ENCODE measurements at places on chromosomes 1 and 21.
A peak's percentile ranks its signal among the peaks of the same experiment; 100 is the strongest.

DNA sequence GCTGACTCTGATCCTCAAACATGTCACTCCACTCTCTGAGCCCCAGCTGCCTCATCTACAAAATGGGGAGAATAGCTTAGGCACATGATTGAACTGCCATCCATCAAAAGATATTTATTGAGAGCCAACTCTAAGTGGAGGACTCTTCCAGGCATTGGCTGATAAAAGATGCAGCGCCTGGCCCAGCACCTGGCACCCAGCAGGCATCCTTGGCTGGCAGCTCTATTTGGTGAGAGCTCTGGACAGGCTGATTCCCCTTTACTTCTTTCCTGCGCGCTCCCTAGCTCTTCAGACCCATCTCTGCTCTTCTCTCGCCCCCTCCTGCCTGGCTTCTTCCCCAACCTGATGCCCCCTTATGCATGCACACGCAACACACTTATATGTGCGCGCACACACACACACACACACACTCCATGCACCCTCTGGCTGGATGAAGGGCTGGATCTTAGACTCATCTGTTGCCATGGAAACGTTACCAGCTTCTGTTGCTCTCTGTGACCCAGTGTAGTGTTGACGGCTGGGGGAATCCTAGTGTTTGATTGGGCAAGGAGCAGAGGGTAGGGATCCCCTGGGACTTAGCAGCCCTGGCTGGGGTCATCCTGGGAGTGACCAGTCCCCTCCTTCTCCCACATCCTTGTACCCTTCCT, 49.3 kb downstream of the VWA5B1 start:
- no peak for DNase-seq

DNA sequence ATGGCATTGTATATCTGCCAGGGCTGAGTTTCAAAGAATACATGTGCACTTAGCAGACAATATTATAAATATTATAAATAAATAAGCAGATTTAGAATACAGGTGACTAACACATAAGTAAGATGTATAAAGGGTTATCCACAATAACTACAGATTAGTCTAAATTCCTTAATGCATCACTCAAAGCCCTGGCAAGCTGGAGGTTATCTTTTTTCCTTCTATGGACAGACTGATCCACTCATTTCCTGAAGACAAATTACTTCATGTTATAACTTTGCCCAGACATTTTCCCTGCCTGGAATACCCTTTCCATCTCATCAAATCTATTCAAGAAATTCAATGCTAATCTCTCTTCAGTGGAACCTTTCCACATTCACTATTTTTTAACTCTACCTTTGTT, 38.8 kb downstream of the LUZP1 start:
- DNase-seq: peak; percentile 32

- DNase-seq: peak; percentile 53
These were observed 102.5 kb downstream of the TRABD2B start for GRCh38 chr1:47894410-47895278.

DNA sequence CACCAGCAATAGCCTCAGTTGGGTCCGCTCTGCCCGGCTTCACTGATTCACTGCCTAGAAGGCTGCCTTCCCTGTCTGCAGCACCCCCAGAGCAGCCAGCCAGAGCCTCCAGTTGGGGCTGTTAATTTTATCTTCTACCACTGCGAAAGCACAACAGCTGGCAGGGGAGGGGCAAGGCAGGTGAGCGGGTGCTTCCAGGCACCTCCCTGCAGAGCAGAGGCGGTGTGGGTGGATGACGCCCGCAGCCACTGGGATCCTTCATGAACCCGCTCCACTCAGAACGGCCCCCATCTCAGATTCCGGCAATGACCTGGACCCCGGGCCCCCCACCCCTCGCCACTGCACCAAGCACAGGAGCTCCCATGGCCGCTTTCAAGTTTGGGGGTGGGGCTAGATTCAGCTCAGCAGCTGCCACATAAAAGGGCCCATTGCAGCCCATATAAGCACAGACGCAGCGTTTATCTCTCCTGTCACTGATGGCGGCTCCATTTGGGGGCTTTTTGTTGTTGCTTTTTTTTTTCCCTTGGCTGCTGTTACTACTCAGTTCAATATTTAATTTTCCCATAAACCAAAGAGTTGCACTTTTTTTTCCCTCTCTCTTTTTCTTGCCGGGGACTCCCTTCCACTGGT, 128.0 kb upstream of the KLHDC7A start:
- no peak for DNase-seq

GRCh38 chr1:47984175-47984789, 12.9 kb downstream of the TRABD2B start:
- no peak for DNase-seq

GRCh38 chr21:45261093-45261492, 26.6 kb downstream of the POFUT2 start:
- no peak for DNase-seq

DNA sequence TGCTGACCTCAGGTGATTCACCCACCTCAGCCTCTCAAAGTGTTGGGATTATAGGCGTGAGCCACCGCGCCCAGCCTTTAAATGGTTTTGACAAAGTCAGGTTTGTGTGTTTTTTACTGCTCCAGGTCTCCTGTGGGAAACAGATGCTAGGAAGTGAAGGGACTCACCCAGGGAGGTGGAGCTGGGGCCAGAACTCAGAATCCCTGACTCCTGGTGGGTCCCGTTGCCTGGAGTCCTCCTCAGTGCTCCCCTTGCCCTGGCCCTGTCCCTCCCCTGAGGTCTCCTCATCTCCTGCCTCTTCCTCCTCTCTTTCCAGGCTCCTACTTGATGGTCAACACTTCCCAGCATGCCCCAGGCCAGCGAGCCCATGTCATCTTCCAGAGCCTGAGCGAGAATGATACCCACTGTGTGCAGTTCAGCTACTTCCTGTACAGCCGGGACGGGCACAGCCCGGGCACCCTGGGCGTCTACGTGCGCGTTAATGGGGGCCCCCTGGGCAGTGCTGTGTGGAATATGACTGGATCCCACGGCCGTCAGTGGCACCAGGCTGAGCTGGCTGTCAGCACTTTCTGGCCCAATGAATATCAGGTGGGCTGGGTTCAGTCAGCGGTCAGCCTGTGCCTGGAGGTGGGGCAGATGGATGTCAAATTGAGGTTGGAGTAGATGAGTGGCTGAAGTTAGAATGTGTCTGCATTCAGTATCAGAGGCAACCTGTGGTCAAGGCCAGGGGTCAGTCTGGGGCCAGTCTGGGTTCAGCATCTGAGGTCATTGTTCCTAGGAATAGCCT, 22.1 kb downstream of the PTPRU start:
- no peak for DNase-seq

- DNase-seq: no peak
These were observed 132.2 kb downstream of the ATP5PO start for GRCh38 chr21:33783187-33783979.

DNA sequence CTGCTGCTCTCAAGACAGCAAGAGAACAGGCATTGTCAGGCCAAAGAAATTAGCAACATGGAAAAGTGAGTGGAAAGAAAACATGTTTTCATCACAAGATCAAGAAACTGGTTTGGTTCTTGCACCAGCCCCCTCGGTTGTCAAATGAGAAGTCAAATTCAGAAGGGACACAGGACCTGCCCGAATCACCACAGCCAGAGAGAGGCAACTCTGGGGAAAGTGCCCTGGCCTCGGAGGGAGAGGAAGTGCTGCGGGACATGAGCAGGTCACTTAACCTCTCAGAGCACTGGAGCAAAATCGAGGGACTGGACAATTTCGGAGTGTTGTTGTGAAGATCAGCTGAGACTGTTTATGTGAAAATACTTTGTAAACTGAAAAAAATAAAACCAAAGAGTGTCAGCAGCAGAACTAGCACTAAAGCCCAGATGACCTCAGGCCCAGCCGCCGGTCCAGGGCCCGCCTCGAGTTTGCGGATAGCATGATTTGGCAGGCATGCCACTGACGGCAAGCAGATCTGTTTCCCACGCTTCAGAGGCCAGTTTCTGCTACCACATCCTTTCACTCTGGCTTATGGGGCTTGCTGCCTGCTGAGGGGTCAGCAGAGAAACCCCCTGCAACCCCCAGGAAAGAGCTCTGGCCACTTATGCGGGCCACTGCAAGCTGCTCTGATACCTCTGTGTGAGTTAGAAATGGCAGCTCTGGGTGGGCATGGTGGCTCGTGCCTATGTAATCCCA, 32.1 kb downstream of the CD247 start:
- DNase-seq: no peak

DNA sequence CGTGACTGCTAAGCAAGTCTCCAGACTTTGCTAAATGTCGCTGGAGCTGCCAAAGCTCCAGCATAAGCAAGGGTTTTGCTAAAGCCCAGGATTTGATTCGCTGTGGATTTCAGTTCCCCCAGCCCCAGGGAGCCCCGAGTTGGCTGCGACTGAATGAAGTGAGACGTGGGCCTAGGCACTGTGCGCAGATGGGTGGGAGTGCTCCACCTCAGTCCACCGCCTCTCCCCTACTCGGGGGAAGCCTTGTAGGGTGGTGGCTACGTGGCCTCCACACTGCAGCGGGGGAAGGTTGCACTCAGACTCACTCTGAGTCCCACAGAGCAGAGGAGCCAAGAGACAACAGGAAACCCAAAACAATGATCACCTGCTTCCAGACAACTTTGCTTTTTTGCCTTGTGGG, 397.8 kb upstream of the VAMP3 start:
- DNase-seq: no peak

- DNase-seq: no peak
These were observed 15.8 kb downstream of the OR14I1 start for GRCh38 chr1:248686815-248687214.

GRCh38 chr1:228089519-228090380, 7.2 kb downstream of the ARF1 start:
- DNase-seq: no peak

DNA sequence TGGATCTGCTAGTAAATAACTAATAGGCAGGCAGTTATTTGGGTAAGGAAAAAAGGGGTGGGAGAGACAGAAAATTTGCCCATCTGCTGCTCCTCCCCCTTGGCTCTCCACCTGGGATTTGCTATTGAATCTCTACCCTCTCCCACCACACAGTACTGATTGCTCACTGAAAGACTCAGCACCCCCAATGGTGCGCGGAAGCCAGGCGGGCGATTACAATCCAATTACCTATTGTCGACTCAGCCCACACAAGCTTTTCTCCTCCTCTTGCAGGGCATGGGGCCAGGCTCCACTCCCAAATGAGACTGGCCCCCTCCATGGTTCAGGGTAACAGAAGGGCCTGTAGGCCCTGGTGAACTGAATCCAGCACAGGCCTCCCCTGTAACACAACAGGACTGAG, 2.7 kb upstream of the HMGN2 start:
- no peak for DNase-seq

DNA sequence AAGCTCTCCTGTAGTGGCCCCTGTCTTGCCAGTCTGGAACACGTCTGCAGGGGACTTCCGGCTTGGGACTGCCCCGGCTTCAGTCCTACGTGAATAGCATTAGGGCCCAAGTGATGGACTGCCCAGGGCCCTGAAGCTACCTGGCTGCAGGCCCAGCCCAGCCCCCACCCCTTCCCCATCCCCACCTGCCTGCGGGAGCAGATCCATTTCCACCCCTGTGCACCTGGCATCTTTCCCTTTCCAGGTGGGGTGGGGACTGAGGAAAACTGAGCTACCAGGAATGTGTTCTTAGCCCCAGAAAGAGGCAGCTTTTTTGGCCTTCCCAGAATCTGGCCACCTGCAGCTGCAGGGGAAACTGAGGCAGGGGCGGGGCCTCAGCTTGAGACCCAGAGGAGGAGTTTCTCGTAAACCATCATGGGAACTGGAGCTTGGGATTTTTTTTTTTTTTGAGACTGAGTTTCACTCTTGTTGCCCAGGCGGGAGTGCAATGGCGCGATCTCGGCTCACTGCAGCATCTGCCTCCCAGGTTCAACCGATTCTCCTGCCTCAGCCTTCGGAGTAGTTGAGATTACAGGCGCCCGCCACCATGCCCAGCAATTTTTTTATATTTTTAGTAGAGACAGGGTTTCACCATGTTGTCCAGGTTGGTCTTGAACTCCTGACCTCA, 3.2 kb downstream of the EDN2 start:
- DNase-seq: no peak

DNA sequence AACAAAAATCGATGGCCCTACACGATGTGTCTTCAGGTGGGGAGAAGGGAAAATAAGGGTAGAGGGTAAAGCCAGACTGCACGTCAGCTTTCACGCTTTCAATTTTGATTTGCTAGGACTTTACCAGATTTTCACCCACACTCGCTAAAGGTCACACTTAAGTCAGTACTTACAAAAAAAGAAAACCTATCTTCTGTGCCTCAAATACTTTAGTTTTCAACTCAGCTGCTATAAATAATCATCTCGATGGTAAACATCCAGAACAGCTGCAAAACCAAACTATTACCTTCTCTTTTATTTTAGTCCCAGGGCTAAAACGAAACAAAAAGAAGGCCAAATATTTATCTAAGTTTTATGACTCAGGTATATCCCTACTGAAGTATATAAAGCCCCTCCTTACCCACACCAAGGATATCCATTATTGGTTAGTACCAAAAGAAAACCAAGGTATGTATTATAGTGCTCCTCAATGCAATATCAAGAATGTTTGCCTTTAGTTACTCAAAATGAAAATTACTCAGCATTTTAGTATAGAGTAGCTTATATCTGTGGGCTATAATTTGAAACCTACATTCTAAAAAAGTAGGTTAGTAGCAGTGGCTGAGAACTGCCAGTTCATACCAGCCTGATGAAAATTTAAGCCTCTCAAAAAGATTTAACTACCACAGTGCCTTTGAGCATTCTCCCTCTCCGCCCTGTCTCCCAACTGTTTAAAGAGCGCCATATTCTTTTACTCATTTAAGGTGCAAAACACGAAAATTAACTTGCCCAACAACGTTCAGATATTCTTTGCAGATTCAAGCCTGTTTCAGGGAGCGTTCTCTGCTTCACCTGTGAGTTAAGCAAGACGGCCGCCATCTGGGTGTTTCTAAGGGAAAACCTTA, 1.5 kb downstream of the CSDE1 start:
- DNase-seq: peak; percentile 21

- no peak for DNase-seq
These were observed 2.2 kb upstream of the KRTAP10-12 start for GRCh38 chr21:44694776-44695175.

DNA sequence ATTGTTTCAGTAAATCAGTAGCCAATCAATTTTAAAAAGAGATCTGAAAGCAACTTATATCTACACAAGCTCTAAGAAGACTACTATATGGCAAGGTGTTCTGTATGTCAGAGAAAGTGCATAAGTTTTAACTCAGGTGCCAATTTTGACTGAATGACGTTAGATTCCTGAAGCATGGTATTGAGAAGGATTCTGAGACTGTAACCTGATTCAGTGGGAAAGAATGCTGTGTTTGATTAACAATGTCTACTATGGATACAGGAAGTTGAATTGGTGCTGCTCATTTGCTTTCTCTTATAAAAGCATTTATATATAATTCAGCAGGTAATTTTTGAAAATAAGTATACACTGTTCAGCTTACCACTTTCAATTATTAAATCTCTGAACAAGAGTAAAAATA, 156.3 kb downstream of the PAPPA2 start:
- no peak for DNase-seq

DNA sequence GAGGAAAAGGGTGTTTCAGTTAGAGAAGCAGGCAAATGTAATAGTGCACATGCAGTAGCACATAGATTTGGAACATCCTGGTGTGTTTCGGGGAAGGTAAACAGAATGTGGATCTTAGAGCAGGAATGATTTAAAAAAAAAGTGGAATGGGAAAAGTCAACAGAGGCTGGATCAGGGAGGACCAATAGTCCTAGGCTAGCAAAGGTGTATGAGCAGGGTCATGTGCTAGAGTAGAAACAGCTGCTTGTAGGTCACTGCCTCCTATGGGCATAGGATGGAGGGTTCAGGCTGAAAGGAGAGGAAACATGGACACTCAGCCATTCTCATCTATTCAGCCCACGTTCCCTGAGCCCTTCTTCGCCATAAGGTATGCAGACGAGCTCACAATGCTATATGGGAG, 3.7 kb upstream of the KPNA6 start:
- no peak for DNase-seq

Measured in RWPE1 (cell line).